ENCODE measurements at places on chromosomes 5 and 9.

DNA sequence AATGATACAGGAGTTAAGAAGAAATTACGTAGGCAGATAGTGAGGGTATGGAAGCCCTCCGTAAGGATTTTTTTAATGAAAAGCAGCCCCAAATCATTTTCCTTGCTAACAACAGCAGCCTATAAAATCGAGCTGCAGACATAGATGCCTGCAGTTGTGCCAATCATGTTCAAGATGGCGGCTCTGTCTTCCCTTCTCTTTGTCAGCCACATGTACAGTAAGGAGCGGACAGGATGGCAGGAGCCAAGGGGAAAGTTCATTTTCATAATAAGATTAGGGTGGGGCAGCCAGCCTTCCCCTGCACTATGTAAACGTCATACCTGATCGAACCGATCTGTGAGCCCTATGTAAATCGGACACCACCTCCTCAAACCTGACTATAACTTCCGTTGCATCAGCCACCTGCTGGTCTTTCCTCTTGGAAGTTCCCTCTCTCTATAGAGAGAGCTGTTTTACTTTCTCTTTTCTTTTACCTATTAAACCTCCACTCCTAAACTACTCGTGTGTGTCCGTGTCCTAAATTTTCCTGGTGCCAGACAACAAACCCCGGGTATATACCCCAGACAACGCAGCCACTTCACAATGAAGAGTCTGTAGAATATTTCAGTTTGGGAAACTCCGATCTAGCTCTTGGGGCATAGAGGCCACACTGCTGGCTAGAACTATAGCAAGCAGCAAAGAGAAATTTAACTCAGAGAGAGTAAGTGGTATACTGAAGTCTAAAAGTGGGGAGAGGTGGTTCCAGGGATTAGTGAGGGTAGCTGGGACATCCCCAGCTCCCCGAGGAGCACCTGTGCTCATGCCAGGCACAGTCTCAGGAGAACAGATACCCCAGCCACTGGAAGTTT is 20.8 kb upstream of the SLC24A2 start:
- no peak for DNase-seq

- DNase-seq = no peak
Observed at GRCh38 chr9:89658401-89658800, 53.6 kb downstream of the GADD45G start.

- no peak for DNase-seq
Observed at GRCh38 chr5:96893342-96893741, 17.0 kb downstream of the ERAP2 start.

GRCh38 chr9:84224246-84224645 is 116.3 kb downstream of the SLC28A3 start:
- no peak for DNase-seq

GRCh38 chr9:11471321-11471720 is 858.5 kb upstream of the PTPRD start:
- DNase-seq = no peak

DNA sequence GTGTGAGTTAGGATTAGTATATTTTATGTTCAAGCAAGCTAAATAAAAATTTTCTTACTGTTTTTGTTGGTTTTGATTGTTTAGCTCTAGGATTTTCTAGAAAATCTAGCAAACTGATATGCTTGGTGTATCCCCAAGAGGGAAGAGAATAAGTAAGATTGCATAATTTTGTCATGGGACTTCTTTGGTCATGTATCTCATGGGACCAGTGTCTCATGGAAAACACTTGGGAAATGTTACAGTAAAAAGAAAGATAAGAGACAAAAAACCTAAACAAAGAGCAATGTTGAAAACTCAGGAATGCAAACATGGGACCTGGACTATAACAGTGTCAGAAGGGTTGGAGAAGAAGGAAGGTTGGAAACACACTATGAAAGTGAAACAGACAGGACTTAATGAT is 119.4 kb downstream of the TLR4 start:
- DNase-seq = no peak

- DNase-seq = no peak
Observed at GRCh38 chr5:178642351-178642909, 15.6 kb upstream of the CLK4 start.

DNA sequence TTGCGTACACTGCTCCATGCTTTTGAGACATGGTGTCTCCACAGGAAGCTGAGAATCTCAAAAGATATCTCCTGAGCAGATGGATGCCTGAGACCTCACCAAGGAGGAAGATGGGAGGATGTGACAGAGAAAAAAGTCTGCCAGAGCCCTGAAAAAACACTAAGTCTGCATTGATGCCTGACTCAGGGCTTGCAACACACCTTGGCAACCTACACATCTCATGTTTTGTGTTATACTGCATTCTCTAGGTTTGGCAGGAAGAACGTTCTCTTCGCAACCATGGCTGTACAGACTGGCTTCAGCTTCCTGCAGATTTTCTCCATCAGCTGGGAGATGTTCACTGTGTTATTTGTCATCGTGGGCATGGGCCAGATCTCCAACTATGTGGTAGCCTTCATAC is 19.2 kb downstream of the SLC22A4 start:
- no peak for DNase-seq

- no peak for DNase-seq
Observed at GRCh38 chr5:32138839-32139493, 35.2 kb downstream of the GOLPH3 start.

DNA sequence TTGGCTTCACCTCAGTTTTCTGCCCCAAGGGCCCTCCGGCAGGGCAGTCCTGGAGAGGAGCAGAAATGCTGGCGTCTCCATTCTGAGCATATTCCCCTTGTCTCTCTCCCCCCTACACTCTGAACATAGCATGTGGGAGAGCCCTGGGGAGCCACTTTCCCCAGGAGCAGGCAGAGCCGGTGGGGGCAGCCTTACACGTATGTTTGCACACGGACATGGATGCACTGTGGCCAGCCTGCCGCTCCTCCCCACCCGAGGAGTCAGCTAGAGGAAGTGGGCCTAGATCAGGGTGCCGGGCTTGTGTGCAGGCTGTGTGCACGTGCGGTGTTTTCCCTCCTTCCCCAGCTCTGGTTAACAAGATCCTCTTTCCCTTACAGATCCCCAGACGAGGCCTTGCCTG is 25.4 kb upstream of the POMT1 start:
- DNase-seq = no peak

- DNase-seq = no peak
Observed at GRCh38 chr5:53041071-53041692, 52.0 kb downstream of the ITGA2 start.

- no peak for DNase-seq
Observed at GRCh38 chr5:89004379-89004778, 121.4 kb upstream of the MEF2C start.

GRCh38 chr5:56786346-56786745 is 29.0 kb upstream of the MAP3K1 start:
- no peak for DNase-seq

DNA sequence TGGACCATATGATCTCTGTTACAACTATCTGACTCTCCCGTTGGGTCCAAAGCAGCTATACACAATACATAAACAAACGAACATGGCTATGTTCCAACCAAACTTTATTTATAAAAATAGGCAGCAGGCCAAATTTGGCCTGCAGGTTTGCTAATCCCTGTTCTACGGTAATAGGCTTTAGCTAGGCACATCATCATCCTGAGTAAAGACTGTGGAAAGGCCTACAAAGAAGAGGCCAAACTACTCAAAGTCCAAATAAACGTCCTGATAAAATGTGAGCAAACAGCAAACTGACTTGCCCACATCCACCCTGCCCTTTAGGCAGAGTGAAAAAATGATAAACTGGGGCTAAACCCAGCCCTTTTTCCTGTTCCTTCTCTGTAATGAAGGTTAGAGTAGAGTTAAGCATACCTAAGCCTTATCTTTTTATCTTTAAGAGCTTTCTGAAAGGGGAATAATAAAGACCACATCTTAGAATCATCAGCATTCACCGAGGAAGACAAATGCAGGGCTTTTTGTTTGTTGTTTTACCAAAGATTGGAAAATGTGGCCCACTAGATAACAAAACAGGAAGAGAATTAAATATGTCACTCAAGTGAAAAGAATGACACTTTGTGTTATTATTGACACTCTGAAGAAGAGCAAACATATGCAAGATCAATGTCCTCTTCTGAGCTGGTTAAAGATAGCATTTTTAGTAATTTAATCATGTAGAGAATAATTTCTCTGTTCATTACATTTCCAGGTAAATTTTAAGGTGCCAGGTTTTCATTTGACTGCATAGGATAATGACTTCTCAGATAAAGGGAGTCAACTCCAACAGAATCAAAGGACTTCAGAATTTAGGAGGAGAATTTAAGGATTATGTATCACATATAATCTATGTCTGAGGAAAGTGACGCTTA is 160.0 kb upstream of the GNA14 start:
- no peak for DNase-seq

DNA sequence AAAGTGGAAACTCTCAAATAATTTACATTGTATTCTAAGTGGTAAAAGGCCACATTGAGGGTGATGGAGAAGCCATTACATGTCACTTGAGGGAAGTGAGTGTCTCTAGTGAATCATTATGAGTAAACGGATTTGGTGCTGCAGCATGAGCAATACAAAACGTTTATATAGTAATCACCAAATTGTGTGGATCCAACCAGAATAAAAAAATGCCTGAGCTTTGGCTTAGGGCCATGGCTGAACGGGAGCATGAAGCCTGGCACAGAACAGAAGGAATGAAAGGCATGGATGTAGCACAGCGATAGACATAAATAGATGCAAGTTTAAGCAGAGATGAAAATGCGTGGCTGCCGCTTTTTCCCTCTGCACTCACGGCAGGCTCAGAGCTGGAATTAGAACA is 58.3 kb downstream of the PTTG1 start:
- DNase-seq = no peak

GRCh38 chr5:175836737-175837136 is 34.6 kb upstream of the CPLX2 start:
- DNase-seq = no peak

DNA sequence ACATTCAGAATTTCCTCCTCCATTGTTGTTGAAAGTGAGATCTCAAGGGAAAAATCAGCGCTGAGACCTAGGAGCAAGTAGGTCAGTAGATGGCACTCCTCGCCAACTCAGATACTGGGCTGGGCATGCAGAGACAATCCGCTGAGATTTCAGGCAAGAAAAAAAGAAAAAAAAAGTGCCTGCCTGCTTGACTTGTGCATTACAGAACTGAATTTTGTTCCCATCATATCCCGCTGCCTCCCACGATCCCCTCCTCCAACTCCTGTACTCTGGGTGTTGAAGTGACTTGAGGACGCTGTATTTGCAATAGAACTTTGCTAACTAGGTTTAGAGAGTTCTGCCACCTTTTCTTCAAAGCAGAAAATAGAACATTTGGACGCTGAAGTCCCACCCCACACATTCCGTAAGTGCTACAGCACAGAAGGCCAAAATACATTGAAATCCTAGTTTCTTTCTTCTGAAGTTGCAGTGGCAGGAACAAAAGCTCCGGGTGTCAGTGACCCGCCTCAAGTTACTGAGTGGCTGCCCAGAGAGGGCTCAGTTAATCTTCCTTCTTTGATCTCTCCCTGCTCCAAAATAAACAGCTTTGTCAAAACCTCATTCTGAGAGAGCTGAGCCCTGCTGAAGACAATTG is 265.8 kb downstream of the MLLT3 start:
- DNase-seq = peak; percentile 68

DNA sequence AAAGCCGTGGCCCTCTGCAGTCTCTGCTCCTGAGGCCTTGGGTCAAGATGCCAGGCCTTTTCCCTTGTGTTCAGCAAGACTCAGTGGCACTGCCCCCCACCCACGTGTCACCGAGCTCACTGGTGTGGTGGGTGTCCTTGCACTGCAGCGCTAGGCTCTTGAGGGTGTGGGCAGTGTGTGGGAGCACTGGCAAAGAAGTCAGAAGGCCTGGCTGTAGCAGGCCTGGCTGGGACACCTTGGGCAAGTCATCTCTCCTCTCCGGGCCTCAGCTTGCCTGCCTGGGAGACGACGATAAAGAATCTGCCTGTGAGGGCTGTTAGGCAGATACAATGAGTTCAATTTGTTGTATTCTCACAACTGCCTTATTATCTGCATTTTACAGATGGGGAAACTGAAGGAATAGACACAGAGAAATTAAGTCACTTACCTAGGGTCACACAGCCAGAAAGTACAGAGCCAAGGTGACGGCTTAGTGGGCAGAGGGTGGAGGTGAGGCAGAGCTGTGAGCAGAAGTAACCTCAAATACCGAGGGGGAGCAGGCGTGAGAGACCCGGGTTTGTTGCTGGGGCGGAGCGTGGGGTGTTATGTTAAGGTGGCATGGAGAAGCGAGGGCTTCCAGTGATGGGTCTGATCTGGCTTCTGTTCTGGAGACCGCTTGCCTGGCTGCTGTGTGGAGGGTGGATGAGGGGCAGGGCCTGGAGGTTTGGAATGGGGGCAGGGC is 1.4 kb downstream of the TSPAN17 start:
- DNase-seq = peak; percentile 79

GRCh38 chr5:101664071-101664791 is 631.9 kb downstream of the SLCO4C1 start:
- no peak for DNase-seq

DNA sequence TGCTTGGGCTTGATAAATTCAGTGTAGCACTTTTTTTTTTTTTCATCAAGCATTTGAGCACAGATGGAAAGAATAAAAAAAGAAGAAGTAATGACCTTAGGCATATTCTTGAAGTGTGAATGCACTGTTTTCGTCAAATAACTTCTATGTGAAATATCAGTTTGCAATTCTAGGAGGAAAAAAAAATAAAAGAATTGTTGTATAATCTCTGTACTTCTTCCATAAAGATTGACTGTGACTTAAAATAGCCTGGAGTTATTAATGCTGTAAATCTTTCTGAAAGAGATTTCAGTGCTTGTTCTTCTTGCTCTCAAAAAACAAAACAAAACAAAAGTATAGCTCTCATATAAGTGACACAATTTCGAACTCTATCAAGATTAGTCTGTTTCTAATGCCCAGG is 536.9 kb upstream of the ZNF608 start:
- DNase-seq = no peak

DNA sequence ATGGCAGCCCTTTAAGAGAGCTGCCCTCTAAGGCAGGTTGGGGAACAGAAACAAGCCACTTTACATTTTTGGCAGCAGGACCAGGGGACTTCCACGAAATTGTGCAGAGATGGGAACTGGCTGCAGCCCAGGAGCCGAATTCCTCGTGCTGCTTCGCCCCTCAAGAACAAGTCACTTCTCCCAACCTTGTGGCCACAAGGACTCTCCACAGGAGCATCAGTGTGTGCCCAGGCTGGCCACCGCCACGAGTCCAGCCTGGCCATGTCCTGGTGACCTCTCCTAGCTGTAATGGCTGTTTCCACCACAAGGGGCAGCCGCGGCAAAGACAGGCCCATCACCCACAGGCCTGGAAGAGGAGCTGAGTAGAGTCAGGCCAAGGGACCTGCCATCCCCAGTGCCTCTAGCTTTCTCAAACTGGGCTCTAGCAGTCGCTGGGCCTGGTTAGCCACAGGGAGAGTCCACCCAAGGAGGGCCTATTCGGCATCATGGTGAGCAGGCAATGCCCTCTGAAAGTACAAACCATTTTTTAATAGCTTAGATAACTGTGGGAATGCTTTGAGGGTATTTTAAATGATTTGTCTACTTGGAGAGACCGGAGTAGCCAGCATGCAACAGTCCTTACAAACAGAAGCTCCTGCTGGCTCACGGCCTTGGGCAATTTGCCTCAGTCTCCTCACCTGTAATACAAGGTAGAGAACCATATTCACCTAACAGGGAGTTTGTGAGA is 129.0 kb downstream of the COL23A1 start:
- DNase-seq = peak; percentile 27

Data from CD8-positive, alpha-beta T cell (primary cell).